Fibroblast of skin of right biceps (primary cell): ENCODE measurements at places on chromosomes 5 and 9.

DNA sequence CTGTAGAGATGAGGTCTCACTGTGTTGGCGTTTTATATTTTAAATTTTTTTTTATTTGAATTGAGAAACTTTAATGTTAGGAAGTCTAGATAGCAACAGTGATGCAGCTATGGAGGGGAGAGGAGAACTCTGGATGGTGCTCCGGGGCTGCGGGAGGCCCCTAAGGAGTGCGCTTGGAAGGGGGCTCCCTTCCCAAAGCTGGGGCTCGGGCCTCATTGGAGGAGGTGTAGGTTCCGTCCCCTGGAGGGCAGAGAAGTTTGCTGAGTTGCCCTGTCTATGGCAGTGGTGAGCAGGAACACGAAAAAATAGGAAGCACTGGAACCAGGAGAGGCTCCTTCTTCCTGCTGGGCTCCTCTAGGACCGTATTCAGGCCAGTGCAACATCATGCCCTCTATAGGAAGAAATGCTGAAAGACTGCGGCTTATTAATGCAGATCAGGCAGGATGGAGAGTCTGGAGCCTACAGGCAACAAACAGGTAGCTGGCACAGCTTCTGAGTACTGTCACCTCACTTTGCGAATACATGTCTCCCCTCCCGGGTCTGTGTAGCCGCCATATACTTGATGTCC lies 16.1 kb downstream of the AHRR start:
- peak; percentile 56 for DNase-seq

DNA sequence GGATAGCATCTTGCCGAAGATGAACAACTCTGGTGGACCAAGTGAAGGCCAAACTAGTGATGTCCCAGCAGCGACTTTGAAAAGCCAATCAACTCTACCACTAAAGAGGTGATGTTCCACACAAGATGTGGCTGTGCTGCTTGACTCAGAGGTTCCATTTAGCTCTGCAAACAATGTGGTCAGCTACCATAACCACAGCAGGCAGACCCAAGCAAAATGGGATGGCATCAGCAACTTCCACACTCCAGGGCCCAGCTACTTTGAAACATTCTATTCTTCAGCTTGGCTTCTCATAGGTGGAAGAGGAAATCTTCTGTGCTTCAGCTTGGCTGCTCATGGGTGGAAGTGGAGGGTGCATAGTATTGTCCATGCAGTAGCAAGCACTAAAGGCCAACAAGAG lies 70.5 kb downstream of the IRX2 start:
- DNase-seq: no peak

GRCh38 chr9:34578241-34579103 lies 11.1 kb downstream of the CNTFR start:
- DNase-seq: peak; percentile 80

GRCh38 chr9:101951598-101951997 lies 213.2 kb upstream of the GRIN3A start:
- no peak for DNase-seq

GRCh38 chr5:180394031-180394636 lies 41.0 kb upstream of the GFPT2 start:
- DNase-seq: no peak

DNA sequence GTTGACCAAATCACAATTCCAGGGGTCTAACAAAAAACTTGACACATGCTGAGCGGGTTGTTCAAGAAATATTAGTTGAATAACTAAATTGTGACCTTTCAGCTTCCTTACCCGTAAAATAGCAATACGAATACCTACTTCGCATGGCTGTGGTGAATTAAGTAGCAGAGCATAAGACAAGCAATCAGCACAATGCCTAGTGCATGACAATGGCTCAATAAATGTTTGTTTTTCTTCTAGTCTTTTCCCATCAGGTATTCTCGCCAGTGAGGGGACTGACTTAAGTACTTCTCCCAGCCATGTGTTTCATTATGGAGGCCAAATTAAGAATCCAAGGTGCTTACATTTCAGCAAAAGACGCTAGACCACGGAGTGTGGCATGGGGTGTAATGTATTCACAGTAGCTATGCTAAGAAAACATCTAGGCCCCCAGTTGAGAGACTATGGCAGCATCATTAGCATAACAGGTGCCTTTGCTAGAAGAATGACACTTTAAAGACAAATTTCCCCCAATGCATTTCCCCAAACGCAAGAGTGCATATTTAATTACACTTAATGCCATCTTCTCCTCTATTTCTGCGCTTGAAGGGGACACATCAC lies 145.9 kb downstream of the ASTN2 start:
- no peak for DNase-seq

DNA sequence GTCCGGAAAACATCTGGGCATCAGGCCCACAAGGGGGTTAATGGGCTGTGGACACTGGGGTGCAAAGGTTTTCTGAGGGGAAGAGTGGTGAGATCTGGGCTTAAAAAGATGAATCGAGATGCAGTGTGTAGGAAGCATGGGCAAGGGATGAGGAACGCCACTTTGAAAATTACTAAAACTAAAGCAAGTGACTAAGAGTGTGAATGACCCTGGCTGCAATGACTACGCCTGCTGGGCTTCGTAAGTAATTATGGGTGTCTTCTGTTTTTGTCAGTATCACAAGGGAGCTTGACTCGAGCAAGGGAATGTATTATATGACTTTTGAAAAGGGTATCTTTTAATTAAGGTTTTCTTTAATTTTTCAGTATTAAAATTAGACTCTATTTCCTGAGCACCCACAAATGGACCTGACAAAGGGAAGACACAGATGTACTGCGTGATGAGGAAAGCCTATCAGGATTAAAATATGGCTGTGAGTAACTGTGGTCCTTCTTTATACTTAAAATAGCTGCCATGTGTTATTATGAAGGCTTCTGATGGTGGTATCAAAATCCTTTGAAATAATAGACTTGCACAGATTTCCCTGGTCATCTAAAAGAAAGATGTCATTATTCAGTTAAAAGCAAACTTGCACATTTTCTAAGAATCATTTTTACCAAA lies 4.2 kb downstream of the CTXN3 start:
- DNase-seq: no peak

- no peak for DNase-seq
These were observed 608.2 kb upstream of the DAB2 start for GRCh38 chr5:40033009-40033408.

GRCh38 chr9:85016384-85017006 lies 347.0 kb downstream of the NTRK2 start:
- DNase-seq: no peak

DNA sequence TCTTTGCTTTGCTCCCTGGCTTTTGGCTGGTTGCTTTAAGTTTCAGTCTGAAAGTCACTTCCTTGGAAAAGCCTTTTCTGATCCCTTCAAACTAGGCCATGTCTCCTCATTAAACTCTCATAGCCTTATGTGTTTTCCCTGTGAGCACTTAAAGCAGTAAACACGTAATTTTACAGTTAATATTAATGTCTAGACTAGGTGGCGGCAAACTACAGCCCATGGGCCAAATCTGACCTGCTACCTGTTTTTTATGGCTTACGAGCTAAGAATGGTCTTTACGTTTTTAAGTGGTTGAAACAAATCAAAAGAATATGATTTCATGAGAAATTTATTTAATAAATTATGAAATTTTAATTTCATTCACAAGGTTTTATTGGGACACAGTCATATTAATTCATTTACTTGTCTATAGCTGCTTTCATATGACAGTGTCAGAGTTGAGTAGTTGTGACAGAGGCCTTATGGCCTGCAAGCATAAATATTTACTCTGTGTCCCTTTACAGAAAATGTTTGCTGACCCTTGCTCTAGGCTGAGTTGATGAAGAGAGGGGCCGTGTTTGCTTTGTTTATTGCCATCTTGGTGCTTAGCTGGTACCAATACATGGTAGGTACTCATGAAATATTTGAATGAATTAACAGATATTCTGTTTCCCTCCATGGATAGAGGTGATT lies 7.4 kb downstream of the SLC44A1 start:
- no peak for DNase-seq

GRCh38 chr9:92035687-92036410 lies 79.4 kb downstream of the SPTLC1 start:
- no peak for DNase-seq

GRCh38 chr5:65728218-65728617 lies 6.2 kb downstream of the NLN start:
- DNase-seq: peak; percentile 24

DNA sequence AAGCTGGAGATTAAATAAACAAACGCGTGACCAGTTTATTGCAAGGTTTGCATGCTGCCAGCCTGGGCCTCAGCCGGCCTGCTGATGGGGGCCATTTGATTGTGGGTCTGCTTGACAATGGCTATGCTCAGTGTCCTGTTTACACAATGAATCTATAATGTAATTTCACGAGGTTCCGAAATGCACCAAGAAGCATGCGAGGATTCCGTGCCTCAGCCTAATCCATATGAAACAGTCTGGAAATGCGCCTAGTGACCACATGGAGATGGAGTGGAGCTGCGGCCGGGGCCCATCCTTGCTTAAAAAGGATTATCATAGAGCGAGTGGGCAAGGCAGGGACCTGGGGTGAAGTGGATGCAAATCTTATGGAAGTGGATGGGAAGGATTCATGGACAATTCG lies 382.4 kb downstream of the CDK5RAP2 start:
- DNase-seq: no peak

GRCh38 chr9:38088006-38088925 lies 19.2 kb upstream of the SHB start:
- DNase-seq: peak; percentile 39

GRCh38 chr5:43017428-43017815 lies 22.7 kb downstream of the ANXA2R start:
- DNase-seq: peak; percentile 55

DNA sequence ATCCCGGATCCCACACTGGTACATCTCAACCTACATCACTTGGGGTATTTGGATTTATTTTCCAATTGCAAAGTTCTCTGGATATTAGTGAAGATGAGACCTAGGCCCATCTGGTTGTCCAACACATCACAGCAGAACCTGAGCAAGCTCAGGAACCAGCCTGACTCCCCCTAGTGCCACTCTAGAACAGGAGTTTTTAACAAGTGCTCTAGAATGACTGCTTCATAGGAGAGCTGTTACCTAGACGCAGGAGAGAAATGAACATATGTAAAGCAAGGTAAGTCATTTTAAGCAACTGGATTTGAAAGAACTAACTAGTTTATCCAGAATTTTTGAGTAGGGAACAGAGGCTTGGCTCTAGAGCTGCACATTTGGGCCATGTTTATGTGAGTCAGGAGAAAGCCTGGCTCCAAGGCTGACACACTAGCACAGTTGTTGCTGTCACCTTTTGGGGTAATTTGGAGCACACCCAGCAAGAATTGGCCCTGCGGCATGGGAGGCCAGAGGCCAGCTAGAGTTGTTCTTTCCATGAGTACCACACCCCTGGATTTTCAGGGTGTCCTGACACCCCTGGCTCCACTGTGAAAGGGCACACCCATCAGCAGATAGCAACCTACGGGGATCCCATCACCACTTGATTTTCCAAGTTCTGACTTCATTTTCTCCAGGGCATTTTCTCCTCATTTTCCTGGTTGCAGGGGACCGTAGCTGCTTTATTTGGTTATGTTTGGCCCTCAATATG lies 110.9 kb upstream of the LPAR1 start:
- no peak for DNase-seq

- no peak for DNase-seq
These were observed 291.2 kb downstream of the TMEM167A start for GRCh38 chr5:82785882-82786509.

DNA sequence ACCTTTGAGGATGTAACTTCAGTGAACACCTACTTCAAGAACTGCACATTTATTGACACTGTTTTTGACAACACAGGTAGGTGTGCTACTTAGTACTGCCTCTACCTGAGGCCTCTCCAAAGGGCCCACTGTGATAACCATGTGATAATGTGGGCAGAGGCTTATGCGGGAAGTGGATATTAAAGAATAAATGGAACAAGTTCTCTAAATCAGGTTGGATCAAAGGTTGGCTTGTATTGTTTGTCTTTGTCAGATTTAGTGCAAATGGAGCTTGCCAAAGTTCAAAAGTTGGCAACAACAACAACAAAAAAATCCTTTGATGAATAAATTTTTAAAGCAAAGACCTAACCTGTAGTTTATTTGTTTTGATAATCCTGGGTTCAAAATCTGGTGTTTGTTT lies 104.2 kb upstream of the IQGAP2 start:
- no peak for DNase-seq

DNA sequence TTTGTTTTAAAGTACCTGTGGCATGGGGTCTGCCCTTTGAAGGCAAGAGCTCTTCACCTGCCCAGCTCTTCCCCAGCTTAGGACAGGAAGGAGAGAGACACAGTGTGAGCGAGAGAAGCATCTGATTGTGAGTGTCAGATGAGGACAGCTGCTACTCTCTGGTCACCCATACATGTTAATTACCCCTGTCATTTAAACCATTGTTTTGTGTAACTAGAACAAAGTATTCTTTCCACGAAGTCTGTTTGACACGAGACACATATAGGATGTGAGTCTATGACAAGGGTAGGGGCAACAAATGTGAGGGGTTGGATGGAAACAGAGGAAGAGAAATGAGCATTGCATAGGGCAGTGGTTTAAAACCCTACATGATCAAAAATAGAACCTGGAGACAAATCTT lies 3.0 kb upstream of the CD274 start:
- DNase-seq: no peak

DNA sequence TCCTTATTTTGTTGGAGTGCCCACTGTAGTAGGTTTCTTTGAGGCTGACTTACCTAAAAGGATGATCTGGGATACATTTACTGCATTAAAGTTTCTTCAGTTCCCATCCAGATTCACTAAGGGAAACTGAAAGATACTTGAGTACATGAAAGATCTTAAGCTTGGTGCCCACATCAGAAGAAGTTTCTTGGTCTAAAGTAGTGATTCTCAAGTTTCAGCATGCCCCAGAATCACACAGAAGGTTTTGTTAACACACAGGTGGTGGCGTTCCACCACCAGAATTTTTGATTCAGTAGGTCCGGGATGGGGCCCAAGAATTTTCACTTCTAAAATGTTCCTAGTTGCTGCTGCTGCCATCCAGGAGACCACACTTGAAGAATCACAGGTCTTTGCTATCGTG lies 171.0 kb downstream of the ZNF462 start:
- DNase-seq: no peak

DNA sequence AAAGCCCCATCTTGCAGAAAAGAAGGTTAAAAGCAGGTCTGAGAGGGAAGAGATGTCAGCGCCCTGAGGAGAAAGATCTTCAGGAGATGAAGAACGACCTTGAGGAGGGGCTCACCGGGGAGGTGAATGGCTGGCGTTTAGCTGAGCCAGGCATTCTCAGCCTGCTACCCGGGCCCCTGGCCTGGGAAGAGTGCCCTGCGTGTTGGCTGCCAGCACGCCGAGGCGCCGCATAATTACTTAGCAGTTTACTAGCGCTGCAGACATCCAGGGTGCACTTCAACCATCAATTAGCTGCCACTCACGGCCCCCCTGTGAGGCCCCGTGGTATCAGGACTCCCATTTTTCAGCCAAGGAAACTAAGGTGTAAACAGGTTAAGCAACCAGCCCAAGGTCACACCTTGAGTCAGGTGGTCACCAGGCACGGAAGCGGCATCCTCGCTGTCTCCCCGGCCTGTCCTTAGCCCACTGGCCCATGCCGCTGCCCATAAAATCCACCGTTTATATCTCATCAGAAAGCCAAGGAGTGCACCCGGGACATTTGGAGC lies 551.9 kb downstream of the BNC2 start:
- DNase-seq: no peak

- DNase-seq: no peak
These were observed 117.9 kb upstream of the PRDM9 start for GRCh38 chr5:23389291-23390101.
